Inflammatory macrophage (primary cell): ENCODE measurements at places on chromosomes 7 and 10.

GRCh38 chr7:21941611-21942141, 4.0 kb downstream of the CDCA7L start:
- DNase-seq = peak; percentile 18

DNA sequence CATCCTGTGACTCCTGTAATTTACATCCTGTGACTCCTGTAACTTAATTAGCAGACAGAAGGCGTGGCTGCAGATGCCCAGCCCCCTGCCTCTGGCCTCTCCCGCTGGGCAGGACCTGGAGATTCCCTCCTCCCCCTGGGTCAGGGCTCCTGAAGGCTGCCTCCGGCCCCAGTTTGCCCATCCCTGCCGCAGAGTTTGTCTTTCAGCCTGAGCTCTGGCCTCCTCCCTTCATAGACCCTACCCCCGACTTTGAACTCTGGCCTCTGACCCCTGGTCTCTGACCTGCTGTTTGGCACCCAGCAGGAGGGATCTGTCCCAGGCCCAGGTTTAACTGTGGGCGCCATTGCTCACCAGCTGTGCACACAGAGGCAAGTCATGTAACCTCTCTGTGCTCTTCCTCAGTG, 45.6 kb downstream of the ELFN1 start:
- no peak for DNase-seq

GRCh38 chr7:39132306-39132705, 154.6 kb downstream of the POU6F2 start:
- DNase-seq = no peak

GRCh38 chr10:114284346-114285071, 45.5 kb downstream of the VWA2 start:
- DNase-seq = no peak

GRCh38 chr10:130128062-130128781, 8.0 kb upstream of the GLRX3 start:
- DNase-seq = no peak
